ENCODE measurements at places on chromosomes 12 and 14. TPM values are rescaled to one million over a fixed set of nuclear protein-coding genes. Genes with fewer than 3 reads are reported as not detected.

- no peak overlapping the region for H3K4me3 ChIP-seq
- H3K27me3 ChIP-seq, result no peaks in the 10 kb centered on the region
- no peak for DNase-seq
Measured at GRCh38 chr14:101235335-101236103, 325.8 kb upstream of the DIO3 start.

- H3K27me3 ChIP-seq, result no peaks in the 10 kb centered on the region
- no peaks in the 10 kb centered on the region for H3K36me3 ChIP-seq
- DNase-seq, result no peak
- H3K27ac ChIP-seq, result no peak overlapping the region
- H3K4me1 ChIP-seq, result no peaks in the 10 kb centered on the region
Measured at GRCh38 chr12:91177381-91177780, 5.2 kb downstream of the DCN start.

DNA sequence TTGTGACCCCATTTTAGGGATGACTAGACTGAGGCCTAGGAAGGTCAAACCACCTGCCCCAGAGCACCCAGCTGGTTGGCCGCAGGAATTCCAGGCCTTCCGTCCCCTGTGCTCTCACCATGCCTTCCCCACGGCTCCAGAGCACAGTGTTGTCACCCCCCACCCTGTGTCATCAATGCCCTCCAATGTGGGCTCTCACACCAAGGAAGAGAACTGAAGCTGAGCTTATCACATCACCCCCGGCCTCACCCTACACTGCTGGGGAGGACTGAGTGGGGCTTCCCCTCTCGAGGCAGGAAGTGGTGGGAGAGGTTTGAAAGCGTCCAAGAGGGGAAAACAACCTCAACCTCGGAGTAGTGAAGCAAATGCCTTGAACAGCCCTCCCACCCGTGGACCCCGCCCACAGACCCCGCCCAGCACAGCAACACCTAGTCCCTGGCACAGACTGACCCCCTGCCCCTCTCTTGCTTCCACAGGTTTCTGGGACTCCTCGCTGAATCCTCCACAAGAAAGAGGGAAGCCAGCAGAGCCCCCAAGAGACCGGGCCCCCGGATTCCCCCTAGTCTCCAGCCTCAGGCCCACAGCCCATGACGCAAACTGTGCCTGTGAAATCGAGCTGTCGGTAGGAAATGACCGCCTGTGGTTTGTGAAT, 97.2 kb downstream of the LGMN start:
- peak; percentile 60 for DNase-seq
- H3K27ac ChIP-seq, result peak overlapping the region; percentile 68
- H3K36me3 ChIP-seq, result peaks cover 30% of the 10 kb centered on the region
- no peaks in the 10 kb centered on the region for H3K27me3 ChIP-seq
- H3K4me3 ChIP-seq, result peak overlapping the region; percentile 6
- peaks cover 18% of the 10 kb centered on the region for H3K4me1 ChIP-seq

GRCh38 chr12:47193066-47193465, 113.3 kb upstream of the AMIGO2 start:
- no peaks in the 10 kb centered on the region for H3K36me3 ChIP-seq
- DNase-seq, result no peak

DNA sequence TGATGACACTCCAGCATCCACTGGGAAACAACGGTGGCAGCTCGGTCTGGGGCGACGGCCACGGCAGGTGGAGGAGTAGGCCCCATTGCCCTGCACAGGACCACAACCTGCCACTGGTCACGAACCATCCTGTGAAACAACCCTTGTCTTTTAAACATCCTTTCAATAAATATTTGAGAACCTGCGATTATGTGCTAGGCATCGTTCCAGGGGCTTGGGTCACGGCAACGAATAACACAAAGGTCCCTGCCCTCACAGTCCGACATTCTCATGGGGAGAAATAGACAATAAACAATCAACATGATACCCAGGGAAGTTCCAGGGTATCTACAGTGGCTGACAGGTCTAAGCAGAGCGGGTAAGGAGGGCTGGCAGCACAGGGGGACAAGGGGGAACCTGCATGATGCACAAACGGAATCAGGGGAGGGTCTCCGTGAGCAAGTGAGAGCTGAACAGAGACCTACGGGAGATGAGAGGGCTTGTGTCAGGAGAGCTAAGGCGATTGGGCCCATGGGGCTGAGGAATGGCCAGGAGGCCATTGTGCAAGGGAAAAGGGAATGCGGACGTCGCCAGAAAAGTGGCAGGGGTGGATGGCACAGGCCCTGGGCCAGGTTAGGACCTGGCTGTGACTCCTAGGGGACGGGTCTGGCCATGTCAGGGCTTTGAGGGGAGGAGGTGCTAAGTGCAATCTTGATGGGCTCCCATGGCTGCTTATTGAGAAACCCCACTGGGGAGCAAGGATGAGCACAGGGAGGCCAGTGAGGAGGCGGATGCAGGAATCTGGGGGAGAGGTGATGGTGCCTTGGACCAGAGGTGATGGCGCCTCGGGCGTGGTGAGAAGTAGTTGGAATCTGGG, 9.7 kb downstream of the SCARB1 start:
- H3K27ac ChIP-seq, result no peak overlapping the region
- no peaks in the 10 kb centered on the region for H3K36me3 ChIP-seq
- DNase-seq, result no peak

DNA sequence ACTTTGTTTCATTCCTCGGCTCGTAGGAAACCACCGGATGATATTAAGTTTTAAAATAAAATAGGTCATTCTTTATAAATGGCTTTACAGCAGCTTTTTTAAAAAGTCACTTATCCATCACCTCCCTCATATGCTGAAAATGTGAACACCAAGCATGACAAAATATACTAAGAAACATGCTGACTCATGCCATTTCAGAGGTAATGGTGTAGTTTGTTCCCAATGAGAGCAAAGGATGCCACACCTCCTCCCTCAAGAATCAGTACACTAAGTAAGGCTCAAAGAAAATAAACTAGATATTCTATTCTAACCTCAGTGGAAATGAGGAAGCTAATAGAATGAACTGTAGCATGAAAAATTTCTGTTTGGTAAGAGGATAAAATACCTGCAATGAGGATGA, 5.5 kb upstream of the DIO2 start:
- H3K27me3 ChIP-seq, result no peaks in the 10 kb centered on the region
- no peaks in the 10 kb centered on the region for H3K4me1 ChIP-seq
- DNase-seq, result no peak
- H3K4me3 ChIP-seq, result no peak overlapping the region
- no peaks in the 10 kb centered on the region for H3K36me3 ChIP-seq
- H3K27ac ChIP-seq, result no peak overlapping the region

DNA sequence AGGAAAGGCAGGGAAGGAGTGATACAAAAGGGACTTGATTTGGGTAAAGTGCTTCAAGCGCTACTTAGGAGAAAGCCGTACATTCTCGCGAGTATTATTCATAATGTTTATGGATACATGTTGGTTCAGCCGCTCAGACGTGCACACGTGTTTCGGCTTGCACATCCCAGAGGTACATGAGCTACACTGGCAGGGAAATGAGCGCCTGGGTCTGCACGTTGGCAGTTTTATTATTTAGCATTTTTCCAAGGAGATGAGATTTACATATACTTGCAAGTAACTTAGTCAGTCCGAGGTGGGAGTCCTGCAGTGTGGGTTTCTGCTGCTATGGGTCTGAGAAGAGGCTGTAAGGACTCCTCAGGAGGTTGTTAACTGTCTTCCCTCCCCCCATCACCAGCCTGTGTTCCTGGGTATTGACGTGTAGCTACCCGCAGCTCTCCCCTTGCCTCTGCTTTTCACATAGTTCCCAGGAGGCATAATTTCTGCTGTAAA, 1.5 kb downstream of the PRKCH start:
- H3K4me3 ChIP-seq, result peak overlapping the region; percentile 94
- peaks cover 8% of the 10 kb centered on the region for H3K27me3 ChIP-seq
- peaks cover 24% of the 10 kb centered on the region for H3K4me1 ChIP-seq
- DNase-seq, result no peak
- H3K36me3 ChIP-seq, result peaks cover 8% of the 10 kb centered on the region
- peak overlapping the region; percentile 95 for H3K27ac ChIP-seq

DNA sequence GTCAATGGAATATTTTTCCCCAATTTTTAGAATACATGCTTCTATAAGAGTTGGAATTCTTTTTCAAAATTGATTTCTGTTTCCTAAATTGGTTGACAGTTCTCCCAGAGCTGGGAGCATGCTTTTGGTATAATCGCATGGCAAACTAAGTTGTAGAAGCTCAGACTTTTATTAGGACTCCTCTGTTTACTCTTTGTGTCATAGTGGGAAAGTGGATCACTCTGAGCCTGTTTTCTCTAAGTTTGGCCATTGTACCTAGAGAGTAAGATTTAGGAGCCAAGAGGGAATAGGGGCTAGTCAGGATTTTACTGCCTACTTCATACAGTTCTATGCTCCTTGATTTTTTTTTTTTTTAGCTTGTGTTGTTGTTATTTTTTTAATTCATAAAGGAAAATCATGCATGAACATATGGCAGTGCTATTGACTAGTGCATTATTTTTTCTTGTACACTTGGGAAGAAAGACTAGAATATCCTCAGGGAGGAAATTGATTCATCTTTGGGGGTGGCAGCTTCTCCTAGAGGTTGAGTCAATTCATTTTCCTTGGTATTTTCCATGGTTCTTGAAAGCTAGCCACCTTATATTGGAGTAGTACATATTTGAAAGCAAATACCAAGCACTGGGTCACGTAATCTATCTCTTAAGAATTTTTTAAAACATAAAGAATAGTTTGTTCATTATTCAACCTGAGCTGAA, 77.7 kb upstream of the TRAF3 start:
- peaks cover 20% of the 10 kb centered on the region for H3K36me3 ChIP-seq
- H3K4me3 ChIP-seq, result no peak overlapping the region
- DNase-seq, result no peak
- H3K27me3 ChIP-seq, result no peaks in the 10 kb centered on the region

DNA sequence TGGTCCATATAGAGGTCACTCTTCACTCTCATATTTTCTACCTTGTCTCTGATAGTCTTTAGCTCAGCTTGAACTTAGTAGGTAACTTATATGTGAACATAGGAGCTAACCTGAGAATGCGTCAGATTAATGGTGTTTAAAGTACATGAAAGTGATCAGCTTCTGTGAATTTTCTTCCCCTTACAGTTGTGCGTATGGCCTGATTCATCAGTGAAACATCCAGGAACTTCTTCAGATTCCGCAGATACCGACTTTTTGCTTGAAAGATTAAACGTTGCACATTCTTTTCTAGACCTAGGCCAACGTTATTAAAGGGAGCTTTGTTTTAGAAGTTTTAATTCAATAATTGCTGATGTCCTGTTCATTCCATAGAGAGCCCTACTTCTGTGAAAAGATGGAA, 1945.1 kb upstream of the SEL1L start:
- H3K4me3 ChIP-seq, result no peak overlapping the region
- no peaks in the 10 kb centered on the region for H3K36me3 ChIP-seq
- no peak for DNase-seq
- no peaks in the 10 kb centered on the region for H3K4me1 ChIP-seq
- H3K27me3 ChIP-seq, result no peaks in the 10 kb centered on the region
- no peak overlapping the region for H3K27ac ChIP-seq

GRCh38 chr12:19574601-19575000, 135.3 kb downstream of the AEBP2 start:
- no peak overlapping the region for H3K4me3 ChIP-seq
- no peaks in the 10 kb centered on the region for H3K36me3 ChIP-seq
- H3K27ac ChIP-seq, result no peak overlapping the region
- no peak for DNase-seq

GRCh38 chr14:42224053-42224888, 617.6 kb downstream of the LRFN5 start:
- DNase-seq, result peak; percentile 8
- no peaks in the 10 kb centered on the region for H3K36me3 ChIP-seq
- no peak overlapping the region for H3K4me3 ChIP-seq
- no peak overlapping the region for H3K27ac ChIP-seq
- H3K4me1 ChIP-seq, result no peaks in the 10 kb centered on the region

DNA sequence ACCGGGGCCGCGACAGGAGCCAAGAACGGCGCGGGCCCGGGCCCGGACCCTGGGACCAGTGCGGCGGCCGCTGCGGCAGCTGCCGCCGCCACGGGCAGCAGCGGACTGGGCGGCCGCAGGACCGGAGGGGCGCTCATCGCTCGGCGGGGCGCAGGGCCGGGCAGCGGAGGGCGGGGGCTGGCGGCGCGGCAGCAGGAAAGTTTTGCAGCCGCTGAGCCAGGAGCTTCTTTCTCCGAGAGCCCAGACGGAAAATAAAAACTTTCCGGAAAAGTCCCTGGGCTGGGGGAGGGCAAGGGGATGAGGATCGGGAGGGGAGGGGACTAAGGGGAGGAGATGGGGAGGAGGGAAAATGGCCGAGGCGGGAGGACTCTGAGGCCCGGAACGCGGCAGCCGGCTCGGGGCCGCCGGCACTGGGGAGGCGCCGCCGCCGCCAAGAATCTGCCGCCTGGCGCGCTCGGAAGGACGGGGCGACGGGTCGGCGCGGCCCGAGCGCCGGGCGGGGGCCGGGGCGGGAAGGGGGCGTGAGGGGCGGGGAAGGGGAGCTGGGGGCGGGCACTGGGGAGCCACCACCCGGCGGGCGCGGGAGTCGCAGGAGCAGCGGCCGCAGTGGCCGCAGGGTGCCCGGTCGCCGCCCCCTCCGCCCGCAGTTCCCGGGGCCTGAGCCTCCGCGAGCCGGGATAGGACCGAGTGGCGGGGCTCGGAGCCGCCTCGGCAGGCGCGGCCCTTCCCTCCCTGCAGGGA, at the start of gene PRKD1:
TSS of gene PRKD1 (minus strand) at position 472 of the 741 bp plus-strand sequence.
- H3K4me3 ChIP-seq, result peak within 1 kb of the TSS; percentile 41
- H3K27me3 ChIP-seq, result peaks cover 30% of the 10 kb centered on the region
- H3K27ac ChIP-seq, result no peak within 1 kb of the TSS
- H3K4me1 ChIP-seq, result no peaks in the 10 kb centered on the region
- no peak for DNase-seq

- no peaks in the 10 kb centered on the region for H3K4me1 ChIP-seq
- H3K36me3 ChIP-seq, result no peaks in the 10 kb centered on the region
- no peak overlapping the region for H3K27ac ChIP-seq
- no peak for DNase-seq
- H3K27me3 ChIP-seq, result no peaks in the 10 kb centered on the region
- no peak overlapping the region for H3K4me3 ChIP-seq
Measured at GRCh38 chr14:55536204-55536708, 43.8 kb upstream of the KTN1 start.

- no peak for DNase-seq
- no peak overlapping the region for H3K4me3 ChIP-seq
- no peaks in the 10 kb centered on the region for H3K27me3 ChIP-seq
Measured at GRCh38 chr12:127998988-127999387, 268.0 kb upstream of the TMEM132C start.

- no peaks in the 10 kb centered on the region for H3K27me3 ChIP-seq
- H3K4me1 ChIP-seq, result no peaks in the 10 kb centered on the region
- no peak overlapping the region for H3K4me3 ChIP-seq
- no peak overlapping the region for H3K27ac ChIP-seq
Measured at GRCh38 chr12:42763682-42764081, 174.1 kb upstream of the PRICKLE1 start.

- no peaks in the 10 kb centered on the region for H3K4me1 ChIP-seq
- H3K36me3 ChIP-seq, result peaks cover 84% of the 10 kb centered on the region
- H3K27ac ChIP-seq, result no peak overlapping the region
- DNase-seq, result no peak
- H3K27me3 ChIP-seq, result no peaks in the 10 kb centered on the region
- no peak overlapping the region for H3K4me3 ChIP-seq
Measured at GRCh38 chr12:98533723-98534251, 18.4 kb downstream of the TMPO start.

The CISTR gene
- not detected for total RNA-seq

The DLK1 gene
- 4.8 TPM for total RNA-seq

The CD69 gene
- total RNA-seq, result 90.9 TPM

The RNASE2 gene
- total RNA-seq, result 49.1 TPM

The TMCC3 gene
- 3.0 TPM for total RNA-seq

The TSHR gene
- 20.1 TPM for total RNA-seq

The CCDC175 gene
- not detected for total RNA-seq

The CDKN1B gene
- total RNA-seq, result 71.0 TPM

The RNASE3 gene
- 26.7 TPM for total RNA-seq

The CLMN gene
- total RNA-seq, result 0.71 TPM

The OAS2 gene
- 45.8 TPM for total RNA-seq

The PLEKHH1 gene
- total RNA-seq, result 2.0 TPM

The OTOGL gene
- total RNA-seq, result 0.42 TPM

All from thymus (tissue), 14 donors.